GM12878 (cell line): ENCODE measurements at places on chromosomes 2 and 18. TPM values are rescaled to one million over a fixed set of nuclear protein-coding genes. Genes with fewer than 3 reads are reported as not detected.

GRCh38 chr18:60180671-60181070 lies 191.9 kb downstream of the MC4R start:
- DNase-seq: no peak

DNA sequence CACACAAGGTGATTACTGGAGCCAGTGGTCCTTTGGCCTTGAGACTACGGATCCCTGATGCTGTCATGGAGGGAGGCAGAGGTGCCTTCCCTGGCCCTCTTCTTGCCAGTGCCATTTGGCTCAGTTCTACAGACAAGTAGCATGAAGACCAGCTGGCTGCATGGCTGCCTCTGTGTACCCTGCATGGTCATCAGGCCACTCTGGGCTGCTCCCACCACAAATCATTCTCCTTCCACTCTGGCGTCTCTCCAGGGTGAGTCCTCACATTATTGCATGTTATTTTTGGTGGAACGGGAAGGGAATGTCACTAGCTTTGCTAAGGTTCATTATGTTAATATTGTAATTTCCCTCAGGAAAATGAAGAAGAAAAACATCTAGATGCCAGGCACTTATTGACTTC lies 229.8 kb downstream of the VAPA start:
- no peak for DNase-seq

- peak; percentile 78 for DNase-seq
Measured at GRCh38 chr2:60413814-60414168, 139.7 kb downstream of the BCL11A start.

DNA sequence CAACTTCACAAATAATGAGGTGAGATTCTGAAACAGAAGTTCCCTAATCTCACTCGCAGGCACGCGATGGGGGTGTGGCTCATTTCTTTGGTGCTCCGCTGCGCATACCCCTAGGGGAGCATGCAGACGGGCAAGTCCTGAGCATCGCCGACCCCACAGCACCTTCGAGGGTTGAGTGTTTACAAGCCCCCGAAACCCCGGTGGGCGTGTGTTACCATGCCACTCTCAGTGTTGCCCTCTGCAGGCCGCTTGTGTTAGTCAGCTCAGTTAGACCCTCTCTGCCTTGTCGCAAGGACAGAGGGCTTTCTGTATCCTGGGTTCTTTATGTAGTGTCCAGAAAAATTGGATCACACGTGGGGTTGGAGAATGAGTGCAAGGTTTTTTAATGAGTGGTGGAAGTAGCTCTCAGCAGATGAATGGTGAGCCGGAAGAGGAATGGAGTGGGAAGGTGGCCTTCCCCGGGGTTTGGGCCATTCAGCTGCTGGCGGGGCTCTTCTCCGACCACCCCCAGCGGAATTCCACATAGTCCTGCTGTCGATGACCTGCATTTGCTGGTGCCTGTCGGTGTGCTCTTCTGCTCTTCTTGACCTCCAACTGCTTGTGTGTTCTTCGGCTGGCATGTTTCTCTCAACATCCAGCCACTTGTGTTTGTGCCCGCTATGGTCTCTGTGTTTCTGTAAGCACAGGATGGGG lies 191.3 kb downstream of the RPRM start:
- no peak for DNase-seq

GRCh38 chr2:221596192-221596591 lies 24.1 kb upstream of the EPHA4 start:
- DNase-seq: no peak

DNA sequence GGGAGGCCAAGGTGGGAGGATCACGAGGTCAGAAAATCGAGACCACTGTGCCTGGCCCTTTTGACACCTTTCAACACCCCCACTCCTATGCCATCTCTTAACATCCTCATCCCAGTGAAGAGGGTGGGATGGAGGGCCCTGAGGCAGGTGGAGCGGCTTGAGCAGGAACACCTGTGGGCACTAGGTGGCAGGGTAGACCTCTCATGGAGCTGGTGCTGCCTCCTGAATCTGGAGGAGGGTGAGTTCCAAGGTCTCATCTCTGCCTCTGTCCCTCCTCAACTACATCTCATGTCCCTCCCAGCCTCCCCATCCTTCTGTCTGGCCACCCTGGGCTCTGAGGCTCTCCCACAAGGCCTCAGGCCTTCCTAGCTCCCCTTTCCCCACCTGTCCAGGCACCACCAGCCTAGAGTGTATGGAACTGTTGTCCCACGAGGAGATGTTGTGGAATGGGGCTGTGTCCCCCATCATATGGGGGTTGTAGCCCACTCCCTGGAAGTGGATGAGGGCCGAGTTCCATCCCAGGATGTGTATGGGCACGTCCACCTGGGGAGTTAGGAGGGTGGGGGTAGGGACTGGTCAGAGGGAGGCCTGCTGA lies 17.0 kb upstream of the CRYBA2 start:
- DNase-seq: no peak

DNA sequence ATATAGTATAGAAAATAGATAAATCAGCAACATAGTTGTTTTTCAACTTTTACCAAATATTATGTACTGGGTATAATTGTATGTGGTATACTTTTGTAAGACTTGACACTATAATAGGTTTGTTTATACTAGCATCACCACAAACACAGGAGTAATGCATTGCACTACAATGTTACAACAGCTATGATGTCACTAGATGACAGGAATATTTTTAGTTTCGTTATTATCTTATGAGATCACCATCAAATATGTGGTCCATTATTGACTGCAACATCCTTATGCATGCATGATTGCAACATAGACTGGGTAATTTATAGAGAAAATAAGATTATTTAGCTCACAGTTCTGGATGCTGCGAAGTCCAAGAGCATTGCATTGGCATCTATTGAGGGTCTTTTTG lies 678.4 kb upstream of the ZNF804A start:
- no peak for DNase-seq

NT5C1B gene
- not detected in 2 replicates for total RNA-seq

CYP27C1 gene
- not detected in 2 replicates for total RNA-seq
